CD4-positive, alpha-beta T cell treated with Interleukin-12 subunit alpha and Interleukin-12 subunit beta, for 1 hour (primary cell): ENCODE measurements at places on chromosomes 1 and 21.

DNA sequence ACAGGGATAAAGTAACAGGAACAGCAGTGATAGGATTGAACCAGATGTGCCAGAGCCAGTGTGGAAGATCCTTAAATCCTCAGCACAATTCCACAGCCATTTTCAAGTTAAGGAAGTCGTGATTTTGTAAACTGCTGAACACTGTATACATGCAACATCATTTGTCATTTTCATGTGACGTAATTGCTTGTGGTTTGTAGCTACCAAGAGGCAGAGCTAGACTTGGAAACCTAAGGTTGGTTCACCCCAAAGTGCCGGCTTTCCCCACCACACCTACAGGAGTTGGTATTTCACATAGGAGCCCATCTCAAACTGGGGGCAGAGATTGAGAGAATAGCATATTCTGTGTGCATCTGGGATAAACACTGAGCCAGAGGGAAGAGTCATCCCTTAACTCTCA, 113.9 kb downstream of the CAPN8 start:
- DNase-seq = no peak

DNA sequence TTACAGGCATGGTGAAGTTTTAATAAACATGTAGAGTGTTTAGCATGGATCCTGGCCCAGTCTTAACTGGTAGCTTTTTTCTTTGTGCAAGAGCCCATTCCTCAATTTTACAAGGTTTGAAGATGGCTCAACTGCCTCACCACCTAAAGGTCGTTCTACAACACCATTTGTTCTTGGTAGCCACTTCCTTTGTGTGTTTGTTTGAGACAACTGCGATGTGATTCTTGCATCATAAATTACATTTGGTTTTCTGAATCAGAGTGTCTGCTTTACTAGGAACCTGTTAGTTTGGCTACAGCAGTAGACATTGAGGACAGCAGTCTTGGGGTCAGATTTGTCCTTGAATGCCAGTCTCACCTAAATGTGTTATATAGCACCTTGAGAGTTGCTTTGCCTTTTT, 3.3 kb downstream of the PLEKHM2 start:
- no peak for DNase-seq

DNA sequence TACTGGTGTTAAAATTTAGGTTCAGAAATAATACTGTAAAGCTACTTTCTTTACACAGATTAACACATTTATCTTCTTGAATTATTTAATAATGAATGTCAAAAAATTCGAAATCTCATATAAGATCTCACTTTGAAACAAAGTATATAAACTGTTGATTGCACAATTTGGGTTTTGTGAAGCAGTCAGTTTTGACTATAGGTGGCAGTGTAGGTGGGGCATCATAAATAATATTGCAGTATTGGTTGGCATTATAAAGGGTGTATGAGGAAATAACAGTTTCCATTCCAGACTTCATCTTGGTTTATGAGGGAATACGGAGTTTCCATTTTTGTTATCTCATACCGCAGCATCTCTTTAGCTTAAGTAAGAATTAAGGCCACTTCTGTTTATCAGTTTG, 49.9 kb downstream of the SUCO start:
- DNase-seq = no peak

DNA sequence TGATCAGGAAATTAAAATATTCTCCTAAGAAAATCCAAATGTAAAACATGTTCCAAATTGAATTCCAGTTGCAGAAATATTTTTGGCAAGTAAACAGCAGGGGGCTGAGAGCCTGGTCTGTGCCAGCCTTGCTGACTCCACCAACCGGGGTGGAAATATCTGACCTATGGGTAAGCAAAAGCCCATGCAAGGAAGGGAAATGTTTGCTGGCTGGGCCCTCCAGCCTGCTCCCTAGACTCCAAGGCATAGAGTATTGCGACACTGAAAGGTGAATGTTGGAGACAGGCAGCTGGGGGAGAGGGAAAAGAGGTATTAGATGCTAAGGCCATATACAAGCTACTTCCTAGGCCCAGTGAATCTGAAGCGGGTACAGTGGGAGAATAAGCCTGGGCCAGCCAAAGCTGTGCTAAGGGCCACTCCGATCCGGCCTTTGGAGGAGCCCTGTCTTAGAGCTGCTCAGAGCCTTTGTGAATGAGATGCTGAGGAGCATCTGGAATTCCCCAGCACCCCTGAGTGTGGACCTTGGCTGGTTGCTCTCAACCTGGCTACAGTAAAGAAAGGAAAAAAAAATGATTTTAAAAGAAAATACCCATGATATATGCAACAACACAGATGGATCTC, 24.9 kb upstream of the ATP1B1 start:
- no peak for DNase-seq

DNA sequence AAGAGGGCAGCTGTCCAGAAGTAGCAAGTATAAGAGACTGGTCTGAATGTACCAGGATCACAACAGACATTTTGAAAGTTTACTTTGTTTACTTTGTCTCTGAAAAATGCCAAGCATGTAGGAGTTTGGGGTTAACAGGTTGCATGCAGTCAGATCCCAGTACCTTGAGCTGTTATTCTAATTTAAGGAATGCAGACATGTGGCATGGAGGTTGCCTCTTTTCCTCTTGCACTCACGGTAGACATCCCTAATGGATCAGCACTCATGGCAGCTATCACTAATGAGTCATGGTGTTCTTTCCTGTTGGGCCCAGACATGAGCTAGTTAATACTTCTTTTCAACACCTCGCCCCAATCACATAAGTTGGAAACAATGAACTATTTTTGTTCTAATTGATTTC, 67.3 kb downstream of the GADD45A start:
- no peak for DNase-seq

DNA sequence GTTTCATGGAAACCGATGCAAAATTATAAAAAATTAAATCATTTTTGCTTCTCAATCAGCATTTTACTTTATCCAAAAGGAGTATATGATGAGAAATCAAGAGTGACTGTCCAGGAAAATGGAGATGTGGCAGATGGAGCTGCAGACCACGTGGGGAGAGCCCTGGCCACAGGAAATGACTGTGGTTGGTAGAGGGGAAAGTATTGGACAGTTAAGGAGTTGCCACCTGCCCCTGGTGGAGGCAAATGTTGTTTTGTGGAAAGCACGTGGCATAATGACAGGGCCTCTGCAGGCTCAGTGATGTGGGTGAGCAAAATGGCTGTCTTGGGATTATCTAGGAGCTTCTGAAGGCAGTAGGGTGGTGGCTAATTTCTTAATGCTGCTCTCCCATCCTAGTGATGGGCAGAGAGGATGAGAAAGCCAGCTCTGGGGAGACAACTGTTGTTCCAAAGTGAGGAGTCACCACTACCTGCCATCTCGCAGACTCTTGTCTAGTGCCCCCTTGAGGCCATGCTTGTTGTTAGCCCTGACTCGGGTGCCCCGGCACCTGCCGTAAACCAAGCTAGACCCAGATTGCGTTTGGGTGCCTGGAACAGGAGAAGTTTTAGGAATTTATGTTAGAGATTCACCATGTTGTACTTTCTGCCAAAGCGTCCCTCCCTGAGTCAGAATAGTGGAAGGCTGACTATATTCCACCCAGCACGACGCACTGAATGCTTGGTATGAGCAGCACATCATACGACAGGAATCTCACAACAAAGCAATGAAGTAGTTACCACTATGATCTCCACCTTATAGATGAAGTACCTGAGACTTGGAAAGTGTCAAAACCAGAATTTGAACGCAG, 144.0 kb downstream of the ROR1 start:
- no peak for DNase-seq

- no peak for DNase-seq
Observed at GRCh38 chr1:20993716-20994575, 182.8 kb downstream of the EIF4G3 start.

DNA sequence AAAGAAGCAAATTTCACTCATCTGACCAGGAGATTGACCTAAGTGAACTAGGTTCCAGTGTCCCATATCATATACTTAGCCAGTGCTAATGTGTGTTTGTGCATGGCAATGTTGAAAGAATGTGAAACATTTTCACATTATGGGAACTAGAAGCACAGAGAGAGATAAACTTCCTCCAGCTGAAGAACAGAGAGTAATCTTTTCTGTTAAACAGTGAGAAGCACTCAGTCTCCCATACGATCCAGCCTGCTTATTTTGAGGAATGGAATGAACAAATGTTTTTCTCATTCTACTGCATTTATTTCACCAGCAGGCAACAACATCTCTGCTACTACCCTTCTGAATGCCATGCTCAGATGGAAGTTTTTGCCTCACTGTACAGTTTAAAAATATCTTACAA, 170.5 kb downstream of the TTLL7 start:
- DNase-seq = no peak

- no peak for DNase-seq
Observed at GRCh38 chr1:44275991-44276405, 62.7 kb downstream of the DMAP1 start.

GRCh38 chr1:61301824-61302657, 219.7 kb downstream of the NFIA start:
- DNase-seq = no peak

- DNase-seq = no peak
Observed at GRCh38 chr1:232376632-232377493, 253.1 kb downstream of the SIPA1L2 start.

- DNase-seq = no peak
Observed at GRCh38 chr1:69290291-69290690, 277.4 kb upstream of the LRRC7 start.
